T1000 (cell line): ENCODE measurements at places on chromosomes 1 and 21.
A peak's percentile ranks its signal among the peaks of the same experiment; 100 is the strongest.

- no peak for DNase-seq
These were observed 4.6 kb upstream of the ZNF678 start for GRCh38 chr1:227558732-227559262.

- DNase-seq, result no peak
These were observed 1.4 kb downstream of the EIF4G3 start for GRCh38 chr1:21175324-21175669.

- no peak for DNase-seq
These were observed 106.4 kb downstream of the KAZN start for GRCh38 chr1:14704846-14705245.

DNA sequence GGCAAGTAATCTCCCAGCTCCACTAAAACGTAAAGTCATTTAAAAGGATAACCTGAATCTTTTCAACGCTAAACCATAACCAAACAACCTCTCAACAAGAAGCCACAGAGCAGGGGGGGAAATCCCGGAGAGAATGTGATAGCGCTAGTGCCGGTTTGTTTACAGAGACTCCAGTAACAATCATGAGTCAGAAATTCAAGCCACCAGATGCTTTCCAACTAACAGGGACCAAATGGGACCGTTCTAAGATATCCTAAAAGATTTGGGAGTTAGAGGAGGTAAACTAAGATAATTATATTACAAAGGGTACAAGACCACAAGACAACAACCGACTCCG, 825 bp downstream of the DCAF8 start:
- DNase-seq, result no peak

DNA sequence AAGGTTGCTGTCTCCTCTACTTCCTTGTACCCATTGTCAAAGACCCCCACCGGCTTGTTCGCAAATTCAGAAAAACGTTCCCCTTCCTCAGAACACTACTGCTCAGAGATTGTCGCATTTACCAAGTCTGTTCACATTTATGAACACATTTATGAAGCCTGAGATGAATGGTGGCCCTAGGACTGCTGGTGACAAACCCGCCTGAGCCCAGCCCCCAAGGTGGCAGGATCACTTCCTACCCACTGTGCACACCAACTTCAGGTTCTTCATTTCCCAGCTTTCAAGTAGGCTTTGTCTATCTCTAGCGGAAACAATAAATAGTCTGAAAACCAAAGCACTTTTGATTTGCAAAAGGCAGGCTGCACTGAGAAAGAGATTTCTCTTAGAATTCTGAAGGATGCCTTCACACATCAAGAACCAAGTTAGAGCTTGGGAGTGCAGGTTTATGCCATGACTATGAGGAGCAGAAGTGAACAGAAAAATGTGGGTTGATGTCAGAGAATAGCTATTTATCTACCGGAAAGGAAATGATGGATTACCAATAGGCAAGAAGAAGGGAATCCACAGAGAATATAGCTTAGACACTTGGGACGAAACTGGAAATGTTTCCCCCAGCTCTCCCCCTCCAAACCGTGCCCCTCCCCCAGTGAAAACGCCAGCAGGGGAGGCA, 200.5 kb downstream of the TOMM20 start:
- DNase-seq, result no peak

DNA sequence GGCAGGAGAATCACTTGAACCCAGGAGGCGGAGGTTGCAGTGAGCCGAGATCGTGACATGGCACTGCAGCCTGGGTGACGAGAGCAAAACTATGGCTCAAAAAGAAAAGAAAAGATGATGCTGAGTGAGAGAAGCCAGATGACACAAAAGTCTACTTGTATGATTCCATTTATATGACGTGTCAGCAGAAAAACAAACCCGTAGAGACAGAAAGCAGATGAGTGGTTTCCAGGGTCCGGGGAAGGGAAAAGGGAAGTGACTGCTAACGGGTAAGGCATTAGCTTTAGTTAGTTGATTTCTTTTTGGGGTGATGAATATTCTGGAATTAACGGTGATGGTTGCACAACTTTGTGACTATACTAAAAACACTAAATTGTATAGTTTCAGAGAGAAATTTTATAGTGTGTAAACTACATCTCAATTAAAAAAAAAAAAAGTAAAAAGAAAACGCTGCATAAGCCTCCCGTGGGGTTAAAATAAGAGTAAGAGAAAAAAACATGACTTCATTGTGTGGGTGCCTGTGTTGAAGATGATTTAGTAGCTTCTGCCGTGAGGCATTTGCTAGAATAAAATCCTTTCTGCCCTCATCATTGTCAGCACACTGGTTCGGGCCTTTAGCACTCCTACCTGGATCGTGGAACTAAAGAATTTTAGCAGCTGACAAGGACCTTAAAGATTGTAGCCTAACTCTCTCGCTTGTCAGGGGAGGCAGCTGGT, 24.7 kb upstream of the ATP5PO start:
- DNase-seq, result no peak

- DNase-seq, result no peak
These were observed 10.3 kb downstream of the GPN2 start for GRCh38 chr1:26879793-26880192.

GRCh38 chr1:210800756-210801155, 333.2 kb downstream of the KCNH1 start:
- no peak for DNase-seq

GRCh38 chr1:66283622-66284041, 250.3 kb upstream of the SGIP1 start:
- DNase-seq, result no peak

- no peak for DNase-seq
These were observed 13.9 kb upstream of the CENPF start for GRCh38 chr1:214588963-214589597.

GRCh38 chr1:15282810-15283474, 35.9 kb downstream of the FHAD1 start:
- no peak for DNase-seq

GRCh38 chr1:160907976-160908375, 23.0 kb upstream of the ITLN1 start:
- no peak for DNase-seq

GRCh38 chr1:115466433-115466832, 128.4 kb upstream of the NGF start:
- DNase-seq, result no peak

GRCh38 chr21:28142697-28143096, 850.0 kb downstream of the LTN1 start:
- peak; percentile 30 for DNase-seq

DNA sequence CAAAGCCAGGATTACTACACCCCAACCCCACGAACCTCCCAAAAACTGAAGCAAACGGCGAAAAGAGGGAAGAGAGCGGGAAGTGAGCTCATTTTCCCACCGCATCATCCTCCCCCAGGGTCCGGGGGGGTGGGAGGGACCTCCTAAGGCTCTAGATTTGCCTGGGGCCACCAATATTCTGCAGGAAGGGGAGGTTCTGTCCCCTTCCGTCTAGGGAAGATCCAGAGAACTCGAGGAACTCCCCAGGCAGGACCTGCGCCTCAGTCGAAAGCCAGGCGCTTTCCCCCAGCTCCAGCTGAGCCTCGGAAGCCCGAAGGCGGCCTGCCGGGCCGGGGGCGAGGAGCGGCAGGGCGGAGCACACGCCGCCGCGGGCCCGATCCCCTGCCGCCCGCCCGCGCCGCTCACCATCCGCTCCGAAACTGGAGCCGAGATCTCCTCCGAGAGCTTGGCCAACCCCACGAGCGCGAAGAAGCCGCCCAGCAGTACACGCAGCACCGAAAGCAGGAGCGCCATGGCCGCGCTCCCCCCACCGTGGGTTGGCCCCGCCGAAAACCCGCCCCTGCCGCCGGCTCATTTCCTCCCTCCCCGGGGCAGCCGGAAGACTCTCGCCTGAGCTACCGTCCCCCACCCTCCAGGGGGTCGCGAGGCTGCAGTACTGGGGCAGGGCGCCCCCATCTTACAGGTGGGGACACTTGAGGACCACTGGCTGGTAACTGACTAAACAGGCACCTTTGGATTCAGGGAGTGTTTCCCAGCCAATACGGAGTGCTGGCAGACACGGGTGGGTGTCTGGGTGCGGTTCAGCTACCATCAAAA, at the start of gene TMEM35B:
TSS of gene TMEM35B (minus strand) at position 555 of the 816 bp plus-strand sequence. CDS start at position 513, 42 bp downstream.
- peak; percentile 36 for DNase-seq

GRCh38 chr1:234963904-234964702, 164.5 kb downstream of the TOMM20 start:
- no peak for DNase-seq

- DNase-seq, result no peak
These were observed 24.4 kb upstream of the DUSP23 start for GRCh38 chr1:159756397-159756796.

DNA sequence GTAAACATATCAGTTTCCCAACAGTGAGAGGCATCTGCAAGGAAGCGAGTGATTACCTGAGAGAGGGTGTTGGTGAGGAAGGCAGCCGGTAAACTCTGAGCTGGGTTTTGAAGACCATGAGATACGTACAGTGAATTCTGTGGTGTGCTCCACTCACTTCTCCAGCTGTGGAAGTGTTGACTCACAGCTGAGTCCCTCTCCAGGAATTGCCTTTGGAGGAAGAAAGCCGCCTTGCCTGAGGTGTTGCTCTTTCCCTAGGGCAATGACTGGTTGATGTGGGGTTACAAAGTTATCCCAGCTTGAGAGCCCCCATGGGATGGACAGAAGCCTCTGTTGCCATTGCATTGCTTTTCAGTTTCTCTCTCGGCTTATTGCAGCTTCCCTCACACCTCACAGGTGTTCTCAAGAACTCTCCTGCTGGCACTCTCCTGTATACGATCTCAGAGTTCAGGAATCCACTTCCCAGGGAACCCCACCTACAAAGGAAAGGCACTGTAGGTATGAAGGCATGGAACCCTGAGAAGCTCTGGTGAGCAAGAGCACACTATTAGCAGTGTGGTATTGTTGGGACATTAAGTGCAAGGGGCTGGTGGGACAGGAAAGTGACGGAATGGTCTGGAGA, 10.8 kb downstream of the NHLH1 start:
- no peak for DNase-seq

GRCh38 chr1:185338719-185339622, 21.9 kb upstream of the IVNS1ABP start:
- DNase-seq, result no peak

DNA sequence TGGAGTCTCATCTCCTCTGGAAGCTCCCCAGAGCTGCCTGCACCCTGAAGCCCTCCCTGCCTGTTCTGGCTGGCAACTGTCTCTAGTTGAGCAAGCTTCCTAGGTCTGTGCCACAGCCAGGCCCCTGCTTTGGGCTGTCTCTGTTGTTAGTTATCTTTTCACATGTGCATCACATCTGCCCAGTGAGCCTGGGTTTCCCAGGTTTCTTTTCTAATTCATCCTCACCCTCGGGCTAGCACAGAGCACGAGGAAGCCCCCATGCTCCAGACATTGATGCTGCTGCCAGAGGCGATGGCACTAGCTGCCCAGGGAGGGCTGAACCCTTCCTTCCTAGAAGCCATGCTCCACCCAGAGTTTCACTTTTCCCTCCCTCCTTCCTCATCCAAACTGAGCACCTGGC, 27.2 kb downstream of the RASSF5 start:
- DNase-seq, result no peak

- DNase-seq, result no peak
These were observed 62.9 kb downstream of the IFI44 start for GRCh38 chr1:78712467-78713051.

DNA sequence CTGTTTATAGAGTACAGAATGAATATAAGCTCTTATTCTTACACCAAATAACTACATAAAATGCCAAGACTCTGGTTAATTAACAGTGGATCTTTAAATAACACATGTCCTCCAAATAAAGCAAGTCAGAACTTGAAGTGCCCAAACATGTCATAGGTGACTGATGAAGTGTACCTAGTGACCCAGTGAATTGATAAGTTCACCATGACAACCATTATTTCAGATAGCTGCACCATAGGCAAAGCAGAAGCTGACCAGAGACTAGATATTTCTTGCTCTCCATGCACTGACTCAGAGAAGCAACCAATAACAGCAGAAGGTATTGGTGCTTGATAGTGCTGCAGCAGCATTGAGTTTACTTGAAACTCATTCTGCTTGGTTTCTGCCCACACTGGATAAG, 192.1 kb downstream of the DUSP10 start:
- no peak for DNase-seq

DNA sequence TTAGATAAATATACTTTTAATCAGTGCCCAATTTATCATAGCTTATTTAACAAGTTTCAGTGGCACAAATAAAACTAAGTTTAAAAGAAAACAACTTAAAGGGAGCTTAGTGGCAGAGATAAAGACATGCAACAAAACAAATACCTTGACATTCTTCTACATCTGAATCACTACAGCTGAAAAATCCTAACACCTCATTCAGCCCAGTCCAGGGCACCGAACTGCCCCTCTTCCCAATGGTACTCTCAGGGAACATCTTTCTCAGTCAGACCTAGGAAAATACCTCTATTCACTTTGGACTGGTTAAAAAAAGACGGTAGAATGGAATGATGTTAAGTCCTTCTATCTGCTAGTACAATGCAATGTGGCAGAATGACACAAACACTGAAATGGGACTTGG, 8.3 kb downstream of the OTUD7B start:
- DNase-seq, result no peak

GRCh38 chr1:115310581-115311473, 27.2 kb downstream of the NGF start:
- no peak for DNase-seq

GRCh38 chr1:20220036-20220435, 33.7 kb upstream of the PLA2G2C start:
- no peak for DNase-seq

GRCh38 chr1:182768963-182769362, 20.6 kb upstream of the NPL start:
- DNase-seq, result no peak

DNA sequence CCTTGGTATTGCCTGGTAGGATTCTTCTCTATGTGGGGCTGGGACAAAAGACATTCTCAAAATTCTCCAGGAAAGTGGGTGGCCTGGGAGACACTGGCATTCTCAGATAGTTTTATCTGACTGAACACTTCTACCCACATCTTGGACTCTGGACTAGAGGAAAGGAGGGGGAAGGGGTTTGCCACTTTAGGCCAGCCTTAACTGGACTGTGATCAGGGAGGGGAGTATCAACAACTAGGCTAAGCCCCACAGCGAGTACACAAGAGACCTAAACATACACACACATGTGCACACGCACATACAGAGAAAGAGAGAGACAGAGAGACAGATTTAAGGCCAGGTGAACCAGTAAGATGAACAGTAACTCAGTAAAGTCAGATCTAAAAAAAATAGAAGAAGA, 1.2 kb upstream of the SEMA6C start:
- DNase-seq, result no peak

DNA sequence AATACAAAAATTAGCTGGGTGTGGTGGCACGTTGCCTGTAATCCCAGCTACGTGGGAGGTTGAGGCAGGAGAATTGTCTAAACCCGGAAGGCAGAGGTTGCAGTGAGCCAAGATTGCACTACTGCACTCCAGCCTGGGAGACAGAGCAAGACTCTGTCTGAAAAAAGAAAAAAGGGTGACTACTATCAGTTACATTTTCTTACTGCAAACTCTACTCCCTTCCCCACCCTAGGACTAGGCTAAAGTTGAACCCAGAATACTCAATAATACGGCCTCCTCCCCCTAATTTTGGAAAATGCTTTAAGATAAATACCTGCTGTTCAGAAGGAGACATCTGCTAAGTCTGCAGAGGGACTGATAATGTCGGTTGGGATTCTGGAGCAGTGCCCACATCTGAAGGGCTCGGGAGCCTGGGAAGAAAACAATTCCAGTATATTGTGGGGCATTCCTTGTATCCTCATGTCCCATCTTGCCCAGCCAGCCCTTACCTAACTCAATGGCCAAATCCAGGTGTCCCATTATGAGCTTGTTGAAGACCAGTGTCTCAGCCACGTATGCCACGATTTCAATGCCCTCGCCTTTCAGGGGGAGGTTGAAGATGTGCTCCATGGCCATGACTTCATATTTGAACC, 89.7 kb downstream of the ADCY10 start:
- DNase-seq, result no peak
